ENCODE measurements at places on chromosomes 1 and 21.

- no peak for DNase-seq
Measured at GRCh38 chr1:110292031-110292741, 47.0 kb upstream of the RBM15 start.

DNA sequence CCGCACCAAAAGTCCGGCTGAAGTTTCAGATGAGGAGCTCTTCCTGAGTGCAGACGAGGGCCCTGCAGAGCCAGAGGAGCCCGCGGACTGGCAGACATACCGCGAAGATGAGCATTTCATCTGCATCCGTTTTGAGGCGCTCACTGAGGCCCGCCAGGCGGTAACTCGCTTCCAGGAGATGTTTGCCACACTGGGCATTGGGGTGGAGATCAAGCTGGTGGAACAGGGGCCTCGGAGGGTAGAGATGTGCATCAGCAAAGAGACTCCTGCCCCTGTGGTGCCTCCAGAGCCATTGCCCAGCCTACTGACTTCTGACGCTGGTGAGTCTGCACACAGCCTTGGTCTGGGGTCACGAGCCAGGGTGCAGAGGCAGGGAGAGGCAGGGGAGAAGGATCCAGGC lies 84.7 kb downstream of the TRIM11 start:
- no peak for DNase-seq

- DNase-seq = peak; percentile 68
Measured at GRCh38 chr1:226653311-226653921, 85.7 kb downstream of the ITPKB start.

DNA sequence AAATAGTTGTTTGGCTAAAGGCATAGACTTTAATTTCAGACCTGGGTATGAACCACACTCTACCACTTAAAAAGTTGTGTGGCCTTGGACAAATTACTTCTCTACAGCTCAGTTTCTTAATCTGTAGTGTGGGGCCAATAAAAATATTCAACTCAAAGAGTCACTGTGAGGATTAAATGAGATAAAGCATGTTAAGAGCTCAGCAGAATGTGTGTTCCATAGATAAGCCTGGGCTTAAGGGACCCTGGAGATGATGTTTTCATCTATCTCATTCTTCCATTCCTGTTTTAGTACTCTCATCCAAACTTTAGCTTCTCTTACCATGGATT lies 17.7 kb downstream of the S100A10 start:
- DNase-seq = no peak

GRCh38 chr1:47780469-47780995 lies 216.7 kb downstream of the TRABD2B start:
- DNase-seq = no peak

DNA sequence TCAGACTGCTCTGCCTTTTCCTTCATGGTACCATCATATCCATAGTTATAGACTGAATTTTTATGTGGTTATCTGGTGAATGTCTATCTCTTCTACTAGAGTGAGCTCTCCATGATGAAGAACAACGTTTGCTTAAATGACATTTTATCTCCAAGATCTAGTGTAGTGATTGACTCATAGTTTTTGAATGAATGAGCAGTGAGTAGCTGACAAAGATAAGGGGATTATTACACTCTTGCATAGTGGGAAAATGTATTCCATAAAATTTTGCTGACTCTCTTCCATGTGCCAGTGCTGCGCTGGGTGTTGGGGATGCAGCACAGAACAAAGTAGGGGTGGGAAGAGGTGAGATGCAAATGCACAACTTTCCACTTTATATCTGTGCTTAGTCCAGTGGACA lies 147.7 kb downstream of the TGFB2 start:
- DNase-seq = no peak

GRCh38 chr1:106925750-106926149 lies 130.7 kb upstream of the PRMT6 start:
- no peak for DNase-seq

DNA sequence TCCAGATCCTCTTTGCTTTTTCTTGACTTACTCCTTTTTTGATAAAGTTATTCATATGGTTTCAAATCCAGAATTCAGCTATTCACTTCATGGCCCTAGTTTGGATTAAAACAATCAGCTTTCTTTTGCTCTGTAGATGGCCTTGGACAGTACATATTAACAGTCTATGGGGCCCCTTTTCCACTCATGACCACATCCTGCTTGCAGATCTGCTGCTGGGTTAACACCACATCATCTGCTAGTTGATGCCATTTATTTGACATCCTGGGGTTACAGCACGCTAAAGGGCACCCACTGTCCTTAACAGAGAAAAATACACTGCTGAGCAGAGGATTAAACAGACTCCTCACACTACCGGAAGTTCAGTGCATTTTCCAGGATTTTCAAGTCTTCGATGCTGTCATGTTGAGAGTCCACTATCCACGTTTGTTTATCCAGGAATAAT lies 941 bp upstream of the IFI16 start:
- DNase-seq = peak; percentile 71

GRCh38 chr1:223143537-223144248 lies 645 bp upstream of the TLR5 start:
- peak; percentile 24 for DNase-seq

DNA sequence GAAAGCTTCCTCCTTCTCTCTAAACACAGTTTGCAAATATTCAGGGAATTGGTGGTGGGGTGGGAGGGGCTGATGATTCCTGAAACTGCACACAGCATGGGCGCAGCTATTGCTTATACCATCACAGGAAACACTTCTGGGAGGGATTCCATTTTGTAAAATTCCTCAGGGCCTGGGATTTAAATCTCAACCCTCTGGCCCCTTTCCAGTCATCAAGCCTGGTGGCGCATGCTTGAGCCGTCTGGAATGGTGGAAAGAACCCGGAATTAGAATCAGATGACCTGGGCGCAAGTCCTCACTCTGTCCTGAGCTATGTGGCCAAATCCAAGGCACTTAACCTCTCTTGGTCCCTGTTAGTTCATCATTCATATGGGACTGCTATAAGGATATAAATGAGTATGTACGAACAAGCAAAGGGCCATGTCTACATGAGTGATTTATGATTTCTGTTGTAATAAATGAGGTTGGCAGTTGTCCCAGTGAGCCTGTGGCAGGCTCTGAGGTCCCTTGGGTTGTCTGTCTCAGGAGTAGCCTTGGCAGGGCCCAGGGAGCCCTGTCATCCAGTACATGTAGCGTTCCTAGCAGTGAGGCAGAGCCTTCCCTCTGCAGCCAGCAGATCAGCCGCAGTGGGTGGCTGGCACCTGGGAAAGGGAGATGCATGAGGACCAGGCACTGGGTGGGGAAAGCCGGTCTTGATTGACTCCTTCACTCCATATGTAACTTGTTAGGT lies 72.0 kb downstream of the MAN1C1 start:
- DNase-seq = no peak

DNA sequence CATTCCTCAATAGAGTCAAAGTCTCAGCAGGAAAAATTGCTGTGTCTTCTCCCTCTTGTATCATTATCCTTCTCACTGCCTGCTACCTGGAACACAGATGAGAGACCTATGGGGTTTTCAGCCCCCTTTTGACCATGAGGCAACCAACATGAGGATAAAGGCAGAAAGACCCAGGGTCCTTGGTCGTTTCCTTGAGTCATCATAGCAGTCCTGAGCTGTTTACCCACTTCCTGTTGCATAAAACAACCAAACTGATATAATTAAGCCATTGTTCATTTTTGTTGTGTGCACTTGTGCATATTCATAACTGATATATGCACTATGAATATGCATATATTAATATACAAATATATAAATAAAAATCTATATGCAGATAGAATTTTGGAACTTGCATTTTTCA lies 188.3 kb upstream of the MAP1LC3C start:
- DNase-seq = no peak

DNA sequence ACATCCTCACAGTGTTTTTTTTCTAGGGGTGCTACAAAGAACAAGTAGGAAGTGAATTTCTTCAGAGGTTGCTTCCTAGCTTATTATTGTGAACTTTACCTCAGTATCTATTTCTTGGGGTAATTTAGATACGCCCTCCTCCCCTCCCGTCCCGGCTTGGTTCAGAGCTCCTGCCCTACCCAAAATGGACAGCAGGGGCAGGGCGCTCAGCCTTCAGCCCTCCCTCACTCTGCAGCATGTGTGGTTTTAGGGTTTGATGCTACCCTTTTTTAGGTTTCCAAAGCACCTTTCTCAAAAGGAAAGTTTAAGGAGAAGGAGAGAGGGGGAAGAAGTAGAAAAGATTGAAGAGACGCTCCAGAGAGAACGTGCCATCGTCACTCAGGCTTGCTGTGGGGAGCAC lies 16.9 kb upstream of the POGK start:
- DNase-seq = no peak

- no peak for DNase-seq
Measured at GRCh38 chr21:33858667-33859372, 56.8 kb downstream of the ATP5PO start.

DNA sequence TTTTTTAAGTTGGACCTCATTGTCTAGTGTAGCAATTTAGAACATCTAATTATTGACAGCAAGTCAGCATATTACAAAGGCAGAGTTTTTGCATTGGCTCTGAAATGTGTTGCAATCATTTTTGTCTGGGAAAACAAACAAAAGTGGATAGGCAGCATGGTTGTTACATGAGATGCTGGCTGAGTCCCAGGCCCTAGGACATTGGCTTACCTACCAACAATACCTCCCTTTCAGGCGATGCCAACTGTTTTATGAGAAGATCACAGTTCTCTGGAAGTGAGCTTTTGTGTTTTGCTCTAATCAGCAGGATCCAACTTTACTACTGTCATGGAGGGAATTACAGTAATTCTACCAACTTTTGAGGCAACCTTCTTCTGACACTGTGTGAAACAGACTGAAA lies 71.5 kb upstream of the CXADR start:
- no peak for DNase-seq

GRCh38 chr1:17768651-17769241 lies 13.6 kb downstream of the ACTL8 start:
- DNase-seq = no peak

DNA sequence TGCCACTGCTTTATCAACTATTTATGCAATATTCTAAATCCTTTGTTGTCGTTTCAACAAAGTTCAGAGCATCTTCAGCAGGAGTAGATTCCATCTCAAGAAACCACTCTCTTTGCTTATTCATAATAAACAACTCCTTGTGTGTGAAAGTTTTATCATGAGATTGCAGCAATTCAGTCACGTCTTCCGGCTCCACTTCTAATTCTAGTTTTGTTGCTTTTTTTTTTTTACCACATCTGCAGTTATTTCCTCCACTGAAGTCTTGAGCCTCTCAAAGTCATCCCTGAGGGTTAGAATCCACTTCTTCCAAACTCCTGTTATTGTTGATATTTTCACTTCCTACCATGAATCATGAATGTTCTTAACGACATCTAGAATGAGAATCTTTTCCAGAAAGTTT lies 14.8 kb upstream of the ETS2 start:
- no peak for DNase-seq

- no peak for DNase-seq
Measured at GRCh38 chr1:207115269-207115668, 11.2 kb downstream of the C4BPA start.

GRCh38 chr1:8013399-8013798 lies 12.7 kb downstream of the ERRFI1 start:
- no peak for DNase-seq

DNA sequence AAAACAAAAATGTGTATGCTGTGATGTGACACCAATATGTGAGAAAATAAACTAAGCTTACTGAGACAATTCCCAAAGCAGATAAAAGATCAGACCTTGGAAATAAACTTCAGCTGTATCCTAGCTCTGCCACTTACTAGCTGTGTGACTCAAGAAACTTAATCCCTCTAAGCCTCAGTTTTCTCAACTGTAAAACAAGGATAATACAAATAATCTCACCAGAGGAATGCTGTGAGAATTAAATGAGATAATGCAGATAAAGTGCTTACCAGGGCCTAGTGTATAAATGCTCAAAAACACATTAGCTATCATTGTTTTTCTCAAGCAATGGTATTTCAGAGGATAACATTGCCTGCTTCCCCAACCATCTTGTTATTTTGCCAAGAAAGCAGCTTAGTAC lies 2.1 kb downstream of the HEATR1 start:
- no peak for DNase-seq

DNA sequence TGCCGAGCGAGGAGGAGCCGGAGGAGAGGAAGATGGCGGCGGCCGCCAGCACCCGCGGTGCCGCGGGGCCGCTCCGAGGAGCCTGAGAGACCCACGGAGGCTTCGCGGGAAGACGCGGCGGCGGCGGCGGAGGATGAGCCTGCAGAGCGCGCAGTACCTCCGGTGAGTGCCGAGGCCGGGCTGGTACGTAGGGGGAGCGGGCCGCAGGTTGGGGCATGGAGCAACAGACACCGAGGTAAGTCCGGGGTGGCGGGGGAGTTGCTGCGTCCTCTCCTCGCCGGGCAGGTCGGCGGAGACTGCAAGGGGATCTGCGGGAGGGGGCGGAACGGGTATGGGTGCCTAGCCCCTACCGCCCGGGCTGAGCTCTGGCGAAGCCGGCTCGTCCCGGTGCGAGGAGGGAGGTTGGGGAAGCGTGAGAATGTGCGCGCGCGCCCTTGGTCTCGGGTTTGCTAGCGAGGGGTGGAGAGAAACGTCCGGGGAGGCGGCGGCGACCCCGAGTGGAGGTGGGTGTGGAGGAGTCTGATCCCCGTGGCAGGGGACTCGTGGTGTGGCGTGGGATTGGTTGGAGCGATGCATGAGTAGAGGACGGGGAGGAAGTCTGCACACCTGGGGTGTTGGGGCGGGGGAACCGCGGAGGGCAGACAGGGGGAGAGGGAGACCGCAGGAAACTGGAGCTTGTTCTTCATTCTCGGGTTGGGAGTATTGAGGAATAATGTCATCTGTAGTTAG lies at the start of gene SMG7:
Gene SMG7, plus strand, starts transcription at position 12 of the 729 bp plus-strand sequence. Its CDS starts 122 bp downstream, at position 134.
- DNase-seq = peak; percentile 55

DNA sequence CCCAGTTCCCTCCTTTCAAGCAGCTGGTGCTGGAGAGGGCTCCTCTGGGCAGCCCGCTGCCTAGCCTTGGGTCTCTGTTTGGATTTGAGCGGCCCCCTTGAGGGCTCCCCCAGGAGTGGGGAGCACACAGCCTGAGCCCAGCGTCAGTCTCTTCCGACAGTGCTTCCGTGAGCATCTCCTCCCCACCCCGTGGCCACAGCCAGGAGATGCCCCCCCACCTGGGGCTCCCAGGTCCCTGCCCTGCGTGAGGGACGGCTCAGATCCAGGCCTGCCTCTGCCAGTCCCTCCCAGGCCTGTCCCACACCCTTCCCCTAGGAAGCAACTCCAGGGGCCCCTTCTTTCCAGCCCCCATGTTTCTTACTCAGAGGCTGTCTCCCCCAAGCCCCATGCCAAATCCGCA lies 3.5 kb downstream of the SAMD11 start:
- no peak for DNase-seq

DNA sequence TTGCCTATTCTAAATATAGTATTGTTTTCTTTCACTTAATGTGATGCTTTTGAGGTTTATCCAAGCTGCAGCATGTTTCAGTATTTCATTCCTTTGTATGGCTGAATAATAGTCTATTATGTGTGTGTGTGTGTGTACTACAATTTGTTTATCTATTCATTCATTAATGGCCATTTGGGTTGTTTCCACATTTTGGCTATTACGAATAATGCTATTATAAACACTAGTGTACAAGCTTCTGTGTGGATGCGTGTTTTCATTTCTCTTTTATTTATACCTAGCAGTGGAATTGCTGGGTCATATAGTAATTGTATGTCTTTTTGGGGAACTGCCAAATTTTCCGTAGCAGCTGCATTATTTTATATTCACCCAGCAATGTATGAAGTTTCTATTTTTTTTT lies 15.0 kb upstream of the THEM5 start:
- no peak for DNase-seq

GRCh38 chr1:24744911-24745710 lies at the start of gene CLIC4:
CLIC4 (plus strand) TSS chr1:24745447; CDS start chr1:24745554, 107 bp downstream.
- DNase-seq = peak; percentile 100

GRCh38 chr1:156050376-156050775 lies 3.2 kb downstream of the UBQLN4 start:
- no peak for DNase-seq

- DNase-seq = peak; percentile 58
Measured at GRCh38 chr1:184843732-184844495, 89.3 kb upstream of the EDEM3 start.

GRCh38 chr1:77571642-77572041 lies 110.8 kb downstream of the ZZZ3 start:
- no peak for DNase-seq

Data from activated naive CD8-positive, alpha-beta T cell treated with anti-CD3 and anti-CD28 coated beads for 36 hours (primary cell).